ENCODE measurements at places on chromosomes 3 and 15.
A peak's percentile ranks its signal among the peaks of the same experiment; 100 is the strongest.

DNA sequence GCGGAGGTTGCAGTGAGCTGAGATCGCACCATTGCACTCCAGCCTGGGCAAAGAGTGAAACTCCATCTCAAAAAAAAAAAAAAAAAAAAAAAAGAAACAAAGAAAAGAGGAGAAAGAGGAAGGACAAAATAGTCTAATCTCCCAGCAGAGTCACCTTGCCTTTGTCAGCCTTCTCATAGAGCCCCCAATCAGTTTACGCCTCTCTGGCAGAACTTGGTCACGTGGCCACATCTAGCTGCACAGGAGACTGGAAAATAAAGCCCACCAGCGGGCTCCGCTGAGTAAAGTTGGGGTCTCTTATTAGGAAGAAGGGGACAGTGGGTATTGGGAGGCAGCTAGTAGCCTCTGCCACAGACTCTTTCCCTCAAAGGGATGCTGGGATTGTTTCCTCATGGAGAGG is 41.9 kb downstream of the USP13 start:
- DNase-seq = no peak

- no peak for DNase-seq
These were observed 1308.8 kb downstream of the ROBO2 start for GRCh38 chr3:78348664-78349063.

DNA sequence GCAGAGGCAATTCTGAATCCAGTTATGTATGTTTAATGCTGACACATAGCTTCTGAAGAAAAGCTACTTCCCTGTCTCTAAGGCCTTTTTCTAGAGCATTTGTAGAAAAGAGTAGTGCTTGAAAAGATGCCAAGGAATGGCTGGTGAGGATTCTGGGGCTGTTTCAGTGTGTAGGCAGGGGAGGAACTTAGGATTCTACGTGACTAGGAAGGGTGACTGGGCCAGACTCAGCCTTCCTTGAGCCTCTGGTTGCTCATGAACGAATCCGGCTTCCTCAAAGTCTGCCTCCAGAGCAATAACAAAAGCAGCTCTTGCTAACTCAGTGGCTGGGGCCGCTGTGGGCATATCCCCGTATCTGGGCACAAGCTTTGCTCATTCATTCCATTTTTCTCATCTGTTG is 104.8 kb upstream of the WNT5A start:
- no peak for DNase-seq

GRCh38 chr3:10315771-10316344 is 5.1 kb downstream of the SEC13 start:
- no peak for DNase-seq

DNA sequence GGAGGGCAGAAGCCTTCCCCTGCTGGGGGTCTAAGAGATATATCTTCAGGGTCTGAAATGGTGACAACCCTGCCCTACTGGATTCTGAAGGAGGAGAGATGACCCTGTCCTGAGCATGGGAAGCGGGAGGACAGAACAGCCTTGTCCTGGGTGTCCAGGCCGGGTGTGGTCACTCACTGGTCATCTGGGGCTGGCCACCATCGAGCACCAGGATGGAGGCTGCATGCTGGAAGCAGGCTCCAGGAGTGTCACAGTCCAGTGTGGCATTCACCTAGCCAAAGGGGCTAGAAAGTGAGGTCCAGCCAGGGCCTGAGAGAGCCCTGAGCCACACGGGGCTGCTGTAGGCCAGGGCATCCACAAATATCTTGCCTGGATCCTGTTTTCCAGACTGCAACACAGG is 5.2 kb downstream of the CDHR4 start:
- no peak for DNase-seq

DNA sequence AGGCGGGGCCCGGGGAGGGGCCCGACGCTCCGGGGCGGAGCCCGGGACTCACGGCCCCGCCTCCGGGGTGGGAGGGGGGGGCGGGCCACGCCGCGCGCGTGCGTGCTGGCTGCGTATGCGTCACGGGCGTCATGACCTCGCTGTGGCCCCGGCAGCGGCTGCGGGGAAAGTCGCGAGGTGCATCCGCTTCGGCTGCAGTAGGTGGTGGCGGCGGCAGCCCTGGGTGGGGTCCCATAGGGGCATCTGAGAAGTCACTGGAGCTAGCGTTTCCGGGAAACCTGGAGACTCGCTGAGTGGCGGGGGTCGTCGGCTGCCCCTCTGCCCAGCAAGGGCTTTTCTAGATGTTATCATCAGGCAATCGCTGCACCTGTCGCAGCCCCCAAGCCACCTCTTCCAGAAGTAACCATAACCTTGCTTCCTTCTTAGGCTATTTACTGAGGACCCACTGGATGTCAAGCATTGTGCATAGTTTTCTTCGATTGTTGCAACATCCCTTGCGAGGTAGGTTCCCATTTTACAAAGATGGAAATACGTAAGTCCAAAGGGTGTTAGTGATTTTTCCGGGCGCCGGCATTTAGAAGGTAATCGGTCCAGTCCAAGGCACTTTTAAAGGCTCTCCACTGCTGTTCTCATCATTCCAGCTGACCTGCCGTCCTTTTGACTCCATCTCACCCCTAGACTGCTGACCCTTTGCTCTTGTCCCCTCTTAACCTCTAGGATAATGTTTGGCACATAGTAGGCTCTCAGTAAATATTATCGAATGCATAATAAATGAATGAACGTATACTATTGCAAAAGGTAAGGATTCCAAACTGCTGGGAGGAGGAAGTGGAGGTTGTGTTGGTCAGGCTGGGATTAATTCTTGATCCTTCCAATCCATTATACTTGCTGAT is at the start of gene GDPGP1:
TSS of gene GDPGP1 (plus strand) at position 114 of the 893 bp plus-strand sequence. CDS start 6,700 bp downstream, outside the sequence.
- DNase-seq = no peak

- DNase-seq = no peak
These were observed 354.5 kb upstream of the KCNMB2 start for GRCh38 chr3:178181784-178182183.

- DNase-seq = no peak
These were observed 102.7 kb upstream of the FGF7 start for GRCh38 chr15:49320351-49320750.

DNA sequence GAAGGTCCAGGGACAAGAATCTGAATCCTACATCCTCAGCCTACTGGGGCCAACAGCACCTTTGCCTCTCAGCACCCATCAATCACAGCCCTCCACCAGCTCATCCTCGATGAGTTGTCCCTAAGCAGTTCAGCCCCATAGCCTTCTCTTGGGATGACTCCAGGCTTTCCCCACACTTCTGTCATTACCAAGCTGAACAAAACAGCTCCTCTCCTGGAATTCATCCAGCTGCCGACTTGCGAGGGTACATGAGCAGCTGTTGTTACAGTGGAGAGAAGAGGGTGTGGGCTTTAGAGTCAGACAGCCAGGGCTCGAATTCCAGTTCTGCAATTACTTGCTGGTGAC is 69.0 kb upstream of the THBS1 start:
- no peak for DNase-seq

GRCh38 chr15:87777054-87777561 is 479.4 kb downstream of the NTRK3 start:
- no peak for DNase-seq

GRCh38 chr3:16337856-16338540 is 73.0 kb downstream of the OXNAD1 start:
- peak; percentile 63 for DNase-seq

GRCh38 chr15:42474827-42475226 is 16.1 kb downstream of the ZNF106 start:
- no peak for DNase-seq

DNA sequence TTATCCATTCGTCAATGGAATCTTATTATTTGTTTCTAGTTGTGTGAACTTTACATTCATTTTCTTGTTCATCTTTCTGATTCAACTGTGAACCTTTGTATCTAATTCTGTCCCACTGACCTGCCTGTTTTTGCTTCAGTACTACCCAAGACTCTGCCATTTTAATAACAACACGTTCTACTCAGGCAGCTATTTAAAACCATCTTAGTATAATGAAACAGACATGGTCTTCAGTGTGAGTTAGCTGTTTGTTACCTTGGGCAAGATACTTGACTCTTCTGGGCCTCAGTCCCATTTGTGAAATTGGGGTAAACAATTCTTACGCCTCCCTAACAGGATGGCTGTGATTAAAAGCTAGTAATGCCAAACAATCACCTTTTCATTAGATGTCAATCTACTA is 1.6 kb downstream of the BTBD1 start:
- DNase-seq = no peak

DNA sequence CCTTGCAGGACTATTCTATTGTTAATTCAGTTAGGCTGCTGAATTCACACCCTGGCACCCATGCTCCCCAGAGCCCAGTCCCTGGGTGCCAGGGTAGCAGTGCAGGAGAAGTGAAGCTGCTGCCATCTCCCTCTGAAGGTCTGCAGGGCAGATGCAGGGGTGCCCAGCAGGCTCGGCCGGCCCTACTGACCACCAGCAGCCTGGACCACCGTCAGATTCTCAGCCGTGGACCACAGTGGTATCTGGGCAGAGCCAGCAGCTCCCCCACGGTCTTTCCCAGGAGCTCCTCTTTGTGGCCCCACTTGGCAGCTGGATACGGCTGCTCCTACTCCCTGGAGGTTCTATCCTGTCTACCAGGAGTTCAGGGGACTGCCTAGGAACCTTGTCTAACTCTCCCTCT is 46.8 kb downstream of the ALDH1L1 start:
- no peak for DNase-seq

- no peak for DNase-seq
These were observed 58.5 kb downstream of the NEK10 start for GRCh38 chr3:27310688-27311087.

DNA sequence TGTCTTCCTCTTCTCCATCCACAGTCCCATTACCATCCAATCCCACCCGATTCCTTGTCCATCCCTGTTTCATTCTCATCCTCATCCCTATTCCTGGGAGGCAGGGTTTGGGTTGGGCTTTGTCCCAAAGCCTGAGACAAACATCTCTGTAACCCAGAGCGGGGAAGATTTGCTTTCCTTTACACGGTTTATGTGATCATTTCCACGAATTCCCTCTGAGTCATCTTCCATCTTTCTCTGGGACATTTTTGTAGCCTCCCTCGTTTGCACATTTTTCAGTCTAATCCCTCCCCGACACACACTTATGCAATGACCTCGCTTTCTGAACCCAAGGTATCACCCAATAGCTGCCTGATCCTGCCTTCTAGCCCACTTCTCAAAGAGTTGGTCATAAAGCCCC is 22.8 kb downstream of the DUOX2 start:
- DNase-seq = no peak

- no peak for DNase-seq
These were observed 253.1 kb downstream of the NLGN1 start for GRCh38 chr3:173650596-173650995.

- DNase-seq = peak; percentile 41
These were observed 64.2 kb upstream of the MYZAP start for GRCh38 chr15:57527382-57528091.

GRCh38 chr3:100761211-100761942 is 52.1 kb downstream of the TFG start:
- no peak for DNase-seq

DNA sequence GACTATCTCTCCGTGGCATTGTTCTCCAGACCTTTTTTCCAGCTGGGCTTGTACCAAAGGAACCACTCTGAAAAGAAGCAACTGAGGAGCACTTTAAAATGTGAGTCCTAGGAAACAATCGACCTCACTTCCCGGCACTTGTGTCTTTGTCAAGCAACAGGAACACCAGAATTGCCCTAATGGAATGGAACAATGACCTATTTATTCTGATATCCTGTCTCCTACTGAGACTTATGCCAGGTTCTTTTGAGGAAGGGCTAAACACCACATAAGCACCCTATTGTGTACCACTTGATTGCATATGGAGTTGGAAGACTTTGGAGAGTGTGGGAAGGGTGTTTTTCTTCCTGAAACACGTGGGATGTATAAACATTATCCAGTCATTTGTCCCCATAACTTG is 56.8 kb upstream of the TGFBR2 start:
- DNase-seq = no peak

DNA sequence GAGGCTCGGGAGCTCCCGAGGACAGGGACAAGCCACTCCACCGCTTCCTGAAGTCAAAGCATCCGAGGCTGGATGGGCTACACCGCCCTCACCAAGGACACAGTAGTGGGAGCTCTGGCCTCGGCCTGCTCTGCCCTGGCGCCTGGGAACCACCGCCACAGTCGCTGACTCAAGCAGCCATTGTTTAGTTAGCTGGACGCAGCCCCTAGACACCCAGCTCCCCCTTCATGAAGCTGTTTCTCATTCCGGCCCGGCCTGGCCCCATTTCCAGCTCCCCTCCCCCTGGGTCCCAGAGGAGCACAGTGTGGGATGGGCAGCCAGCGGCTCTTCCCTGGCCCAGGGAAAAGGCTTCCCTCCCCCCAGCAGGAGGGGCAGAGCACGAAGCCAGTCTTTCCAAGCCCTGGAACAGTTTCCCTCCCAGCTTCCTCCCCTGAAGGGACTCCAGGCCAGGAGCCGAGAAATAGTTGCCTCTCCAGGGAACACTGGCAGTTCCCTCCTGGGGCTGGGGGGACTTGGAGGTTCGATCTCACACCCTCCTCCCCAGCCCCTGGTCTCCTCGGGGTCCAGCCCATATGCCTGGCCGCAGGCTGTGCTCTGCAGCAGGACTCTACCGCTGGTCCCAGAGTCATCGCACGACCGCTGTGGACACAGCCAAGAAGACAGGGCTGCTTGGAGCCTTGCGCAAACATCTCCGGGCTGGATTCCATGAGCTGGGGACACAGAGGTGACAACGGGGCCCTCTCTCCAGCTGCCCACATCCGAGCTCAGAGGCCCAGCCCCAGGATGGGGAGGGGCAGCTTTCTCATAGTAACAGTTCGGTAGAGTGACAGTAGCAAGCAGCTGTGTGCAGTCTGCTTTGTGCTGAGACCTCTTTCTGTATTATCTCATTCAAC is 10.0 kb downstream of the PLXND1 start:
- DNase-seq = no peak

DNA sequence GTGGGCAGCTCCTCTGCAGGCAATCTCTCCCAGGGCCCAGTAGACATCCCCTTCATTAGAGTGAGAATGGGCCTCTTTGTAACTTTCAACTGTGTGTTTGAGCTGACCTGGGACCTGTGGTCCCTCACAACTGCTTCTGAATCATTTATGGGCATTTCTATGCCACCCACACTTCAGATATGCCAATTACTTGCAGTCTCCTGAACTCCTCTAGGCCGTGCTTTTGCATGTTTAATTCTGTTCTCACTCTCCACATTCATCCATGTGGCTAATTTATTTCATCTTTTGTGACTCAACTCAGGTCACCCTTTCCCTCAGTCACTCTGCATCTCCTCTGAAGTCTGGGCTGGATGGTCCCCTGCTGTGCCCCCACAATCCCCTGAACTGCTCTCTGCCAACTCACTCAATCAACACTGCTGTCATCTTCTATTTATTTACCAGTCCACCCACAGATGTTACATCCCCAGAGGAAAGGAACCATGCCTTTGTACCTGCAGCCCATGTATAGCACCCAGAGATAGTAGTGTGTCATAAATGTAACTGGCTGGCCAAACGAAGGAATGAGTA is 364.7 kb downstream of the EPHB1 start:
- DNase-seq = no peak

DNA sequence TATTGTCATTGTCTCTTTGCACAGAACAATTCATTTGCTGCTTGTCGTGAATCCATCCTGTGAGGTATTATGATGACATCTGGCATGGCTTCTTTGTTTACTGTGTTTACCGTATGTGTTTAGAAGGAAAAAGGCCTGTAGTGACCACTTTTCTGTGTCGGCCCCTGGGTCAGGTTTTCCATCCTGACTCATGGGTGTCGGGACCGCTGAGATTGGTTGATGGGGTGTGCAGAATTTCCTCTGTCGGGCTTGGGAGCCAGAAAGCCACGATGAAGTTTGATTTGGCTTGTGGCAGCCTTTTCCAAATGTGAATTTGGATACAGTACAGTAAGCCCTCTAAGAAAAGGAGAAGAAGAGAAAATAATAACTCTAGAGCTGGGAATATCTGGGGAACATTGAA is 113.5 kb downstream of the FNDC3B start:
- DNase-seq = no peak

- no peak for DNase-seq
These were observed 32.9 kb downstream of the IL16 start for GRCh38 chr15:81229586-81229985.

GRCh38 chr3:157094751-157095480 is 65.0 kb downstream of the CCNL1 start:
- DNase-seq = no peak
